Cardiac septum (tissue), 1 donor: ENCODE measurements at places on chromosomes 1 and 21.

GRCh38 chr1:1268284-1268682 is 5.4 kb downstream of the UBE2J2 start:
- DNase-seq, result no peak

GRCh38 chr1:8212580-8213031 is 105.3 kb upstream of the SLC45A1 start:
- no peak for DNase-seq

GRCh38 chr1:178529364-178530036 is 16.6 kb downstream of the TEX35 start:
- no peak for DNase-seq

- DNase-seq, result no peak
These were observed 199.9 kb downstream of the LRRC40 start for GRCh38 chr1:70005386-70006034.

- no peak for DNase-seq
These were observed 73.3 kb downstream of the MDM4 start for GRCh38 chr1:204589409-204590038.

- no peak for DNase-seq
These were observed 27.6 kb upstream of the SLAMF1 start for GRCh38 chr1:160674415-160674814.

GRCh38 chr21:16279731-16280581 is 550.2 kb downstream of the USP25 start:
- DNase-seq, result no peak

GRCh38 chr1:23505851-23506250 is 21.9 kb upstream of the ASAP3 start:
- no peak for DNase-seq

- no peak for DNase-seq
These were observed 12.0 kb upstream of the TARBP1 start for GRCh38 chr1:234490793-234491479.

- no peak for DNase-seq
These were observed 95.9 kb downstream of the ZC3H11B start for GRCh38 chr1:219517031-219517430.

- DNase-seq, result no peak
These were observed 55.0 kb upstream of the SPATA6 start for GRCh38 chr1:48527051-48527450.

DNA sequence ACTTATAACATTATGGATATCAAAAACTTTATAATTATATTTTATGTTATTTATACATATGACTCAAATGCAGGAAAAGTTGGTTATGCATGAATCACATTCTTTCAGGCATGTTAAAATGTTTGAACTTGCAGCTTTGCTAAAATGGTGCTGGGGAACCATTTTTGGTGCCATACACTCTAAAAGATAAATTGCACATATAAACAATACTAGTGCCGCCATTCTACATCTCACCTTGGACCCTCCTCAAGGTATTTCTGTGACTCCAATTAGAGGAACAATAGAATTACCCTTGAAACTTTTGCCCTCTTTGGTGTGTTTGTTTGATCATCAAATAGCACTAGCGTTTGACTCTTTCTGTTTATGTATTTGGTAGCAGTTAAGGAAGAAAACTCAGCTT is 997 bp downstream of the PRKACB start:
- no peak for DNase-seq
